ENCODE measurements at places on chromosomes 13 and 19. TPM values are rescaled to one million over a fixed set of nuclear protein-coding genes. Genes with fewer than 3 reads are reported as not detected.

DNA sequence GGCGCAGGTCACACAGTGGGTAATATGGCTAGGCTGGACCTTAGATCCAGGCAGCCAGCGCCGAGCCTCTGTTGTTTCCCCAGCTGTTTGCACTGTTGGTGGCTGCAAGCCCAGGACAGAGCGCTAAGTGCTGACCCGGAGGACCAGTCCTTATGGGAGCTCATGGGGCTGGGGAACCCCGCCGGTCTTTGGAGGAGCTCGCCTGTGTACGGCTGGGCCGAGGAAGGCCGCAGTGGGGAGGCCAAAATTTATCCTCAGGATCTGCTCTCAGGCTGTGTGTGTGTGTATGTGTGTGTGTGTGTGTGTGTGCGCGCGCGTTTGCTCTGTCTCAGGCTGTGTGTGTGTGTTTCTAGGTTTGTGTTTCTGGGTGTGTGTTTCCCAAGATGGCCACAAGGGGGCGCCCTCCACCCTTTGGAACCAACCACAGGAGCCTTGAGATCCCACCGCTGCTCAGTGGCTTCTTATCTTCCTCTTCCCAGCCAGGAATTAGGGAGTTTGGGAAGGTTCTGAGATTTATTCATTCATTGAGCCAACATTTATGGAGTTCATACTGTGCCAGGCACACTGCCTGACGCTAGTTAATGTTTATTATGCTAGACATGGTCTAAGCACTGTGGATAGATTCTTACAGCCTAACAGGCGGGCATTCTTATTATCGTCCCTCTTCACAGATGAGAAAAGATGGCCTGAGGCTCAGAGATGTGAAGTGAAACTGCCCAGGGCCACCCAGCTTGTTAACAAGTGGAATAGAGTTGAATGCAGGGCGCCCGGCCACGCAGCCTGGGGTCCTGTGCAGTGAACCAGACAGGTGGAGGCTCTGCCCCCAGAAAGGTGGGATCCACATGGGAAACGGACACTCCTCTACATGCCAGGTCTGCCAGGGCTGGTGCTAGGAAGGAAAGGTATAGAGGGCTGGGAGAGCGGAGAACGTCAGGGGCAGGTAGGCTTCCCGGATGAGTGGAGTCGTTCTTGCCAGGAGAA, 13.0 kb downstream of the PGLYRP1 start:
- peak; percentile 64 for DNase-seq

DNA sequence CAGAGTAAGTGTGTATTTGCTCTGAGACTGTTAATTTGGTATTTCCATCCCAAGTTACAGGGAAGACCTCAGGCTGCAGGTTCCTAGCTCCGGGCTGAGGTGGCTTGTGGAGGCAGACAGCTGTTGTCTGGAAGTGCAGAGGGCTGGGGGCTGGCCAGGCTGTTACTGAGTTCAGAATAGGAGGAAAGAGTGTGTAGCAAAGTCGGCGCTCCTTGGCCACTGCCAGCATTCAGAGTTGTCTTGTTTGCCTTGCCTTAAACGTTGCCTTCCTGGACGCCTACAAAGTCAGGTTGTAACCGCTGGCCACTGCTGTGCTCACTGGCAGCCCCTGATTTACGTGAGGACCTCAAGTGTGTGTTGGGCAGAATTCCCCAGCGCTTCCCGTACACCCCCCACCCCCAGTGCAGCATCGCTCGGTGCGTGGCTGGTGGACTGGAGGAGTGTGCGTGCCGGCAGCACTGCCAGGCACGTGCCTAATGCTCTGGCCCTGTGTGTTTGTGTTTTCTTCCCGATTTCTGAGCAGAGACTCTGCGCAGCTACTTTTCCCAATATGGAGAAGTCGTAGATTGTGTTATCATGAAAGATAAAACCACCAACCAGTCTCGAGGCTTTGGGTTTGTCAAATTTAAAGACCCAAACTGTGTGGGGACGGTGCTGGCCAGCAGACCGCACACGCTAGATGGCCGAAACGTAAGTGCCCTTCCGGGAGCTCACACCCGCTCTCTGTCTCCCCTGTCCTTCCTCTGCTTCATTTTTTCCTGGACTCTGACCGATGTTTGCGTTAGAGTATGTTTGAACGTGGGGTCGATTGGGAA, 10.5 kb downstream of the DAZAP1 start:
- DNase-seq, result no peak

- no peak for DNase-seq
Measured at GRCh38 chr13:99275093-99275469, 16.9 kb upstream of the GPR18 start.

DNA sequence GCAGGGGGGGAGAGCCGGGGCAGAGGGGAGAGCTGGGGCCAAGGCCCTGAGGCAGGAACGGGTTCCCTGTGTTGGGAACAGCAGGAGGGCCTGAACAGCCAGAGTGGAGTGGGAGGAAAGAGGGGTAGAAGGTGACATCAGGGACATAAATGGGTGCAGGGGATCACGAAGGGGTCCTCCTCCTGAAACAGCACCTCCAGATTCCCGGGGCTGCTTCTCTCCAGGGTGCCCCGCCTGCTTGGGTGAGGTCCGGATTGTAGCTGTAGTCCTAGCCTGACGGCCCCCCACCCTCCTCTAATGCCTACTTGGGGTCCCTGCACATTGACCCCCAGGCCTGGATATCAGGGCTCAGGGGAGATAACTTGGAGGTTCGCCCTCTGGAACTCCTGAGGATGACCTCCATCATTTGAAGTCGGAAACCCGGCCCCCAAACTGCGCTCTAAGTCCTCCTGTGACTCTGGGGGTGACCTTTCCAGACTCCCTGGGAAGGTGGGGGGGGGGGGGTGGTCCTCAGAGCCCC, 473 bp upstream of the SCN1B start:
- DNase-seq, result no peak

DNA sequence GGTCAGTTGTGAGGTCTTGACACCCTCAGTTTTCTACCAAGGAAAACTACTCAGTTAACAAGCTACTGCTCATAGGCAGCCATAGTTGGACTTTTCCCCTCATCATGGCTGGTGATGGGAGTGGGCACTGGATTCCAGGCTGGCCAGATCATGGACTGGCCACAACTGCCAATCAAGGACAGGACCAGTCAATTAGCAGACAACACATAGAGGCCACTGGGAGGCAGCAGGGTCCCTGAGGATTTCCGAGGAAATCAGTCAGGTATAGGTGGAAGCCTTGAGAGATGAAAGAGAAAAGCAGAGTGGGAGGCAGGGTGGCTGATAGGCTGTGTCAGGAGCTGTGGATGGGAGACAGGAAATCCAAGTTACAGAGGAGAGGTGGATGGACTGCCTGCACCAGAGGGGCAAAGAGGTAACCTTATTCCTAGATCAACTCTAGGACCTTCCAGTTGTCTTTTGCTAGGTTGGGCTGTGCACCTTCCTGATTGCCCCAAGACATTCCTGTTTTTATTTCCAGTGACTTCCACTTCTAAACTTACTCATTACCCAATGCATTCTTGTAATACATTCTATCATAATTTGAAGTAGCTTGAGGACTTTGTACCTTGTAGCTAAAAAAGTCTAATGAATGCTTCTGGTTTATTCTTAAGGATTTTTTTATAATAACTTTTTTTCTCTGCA, 361.8 kb downstream of the KCNRG start:
- no peak for DNase-seq

DNA sequence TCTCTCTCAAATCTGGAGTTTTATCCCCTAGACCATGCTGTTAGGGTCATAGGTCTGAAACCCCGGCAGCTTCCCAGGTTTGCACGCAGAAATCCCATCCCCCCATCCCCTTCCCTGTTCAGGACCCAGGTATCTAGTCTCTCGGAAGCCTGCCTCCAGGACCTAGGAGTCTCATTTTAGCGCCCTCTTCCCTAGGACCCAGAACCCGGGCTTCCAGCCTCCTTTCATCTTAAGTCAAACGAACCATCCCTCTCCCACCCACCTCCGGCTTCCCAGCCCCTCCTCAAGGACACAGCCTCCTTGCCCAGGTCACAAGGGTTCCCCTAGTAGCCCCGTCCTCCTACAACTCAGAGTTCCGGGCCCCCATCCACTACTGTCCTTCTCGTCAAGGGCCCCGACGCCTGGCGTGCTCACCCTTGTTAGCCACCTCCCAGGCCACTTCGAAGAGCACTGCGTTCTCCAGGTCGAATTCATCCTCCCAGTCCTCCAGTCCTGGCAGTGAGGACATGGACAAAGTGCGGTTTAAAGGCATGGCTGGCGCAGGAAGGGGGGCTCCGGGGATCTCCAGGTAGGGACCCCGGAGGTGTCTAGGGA, 431 bp downstream of the GYS1 start:
- no peak for DNase-seq

DNA sequence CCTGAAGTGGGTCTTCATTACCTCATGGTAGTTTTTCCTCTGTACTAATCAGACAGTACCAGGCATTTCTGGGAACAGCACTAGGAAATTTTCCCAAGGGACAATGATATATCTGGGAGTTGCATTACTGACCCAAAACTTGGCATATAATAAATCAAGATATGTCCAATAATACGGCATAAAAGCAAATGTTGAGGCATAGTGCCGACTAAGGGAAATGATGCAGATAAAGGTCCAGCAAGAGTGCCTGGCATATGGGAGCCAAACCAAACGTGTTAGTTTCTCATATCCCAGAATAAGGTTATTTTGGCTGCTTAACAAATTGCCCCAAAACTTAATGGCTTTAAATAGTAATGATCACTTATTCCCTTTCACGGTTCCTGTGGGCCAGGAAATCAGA, 12.1 kb upstream of the TDRD3 start:
- no peak for DNase-seq

DNA sequence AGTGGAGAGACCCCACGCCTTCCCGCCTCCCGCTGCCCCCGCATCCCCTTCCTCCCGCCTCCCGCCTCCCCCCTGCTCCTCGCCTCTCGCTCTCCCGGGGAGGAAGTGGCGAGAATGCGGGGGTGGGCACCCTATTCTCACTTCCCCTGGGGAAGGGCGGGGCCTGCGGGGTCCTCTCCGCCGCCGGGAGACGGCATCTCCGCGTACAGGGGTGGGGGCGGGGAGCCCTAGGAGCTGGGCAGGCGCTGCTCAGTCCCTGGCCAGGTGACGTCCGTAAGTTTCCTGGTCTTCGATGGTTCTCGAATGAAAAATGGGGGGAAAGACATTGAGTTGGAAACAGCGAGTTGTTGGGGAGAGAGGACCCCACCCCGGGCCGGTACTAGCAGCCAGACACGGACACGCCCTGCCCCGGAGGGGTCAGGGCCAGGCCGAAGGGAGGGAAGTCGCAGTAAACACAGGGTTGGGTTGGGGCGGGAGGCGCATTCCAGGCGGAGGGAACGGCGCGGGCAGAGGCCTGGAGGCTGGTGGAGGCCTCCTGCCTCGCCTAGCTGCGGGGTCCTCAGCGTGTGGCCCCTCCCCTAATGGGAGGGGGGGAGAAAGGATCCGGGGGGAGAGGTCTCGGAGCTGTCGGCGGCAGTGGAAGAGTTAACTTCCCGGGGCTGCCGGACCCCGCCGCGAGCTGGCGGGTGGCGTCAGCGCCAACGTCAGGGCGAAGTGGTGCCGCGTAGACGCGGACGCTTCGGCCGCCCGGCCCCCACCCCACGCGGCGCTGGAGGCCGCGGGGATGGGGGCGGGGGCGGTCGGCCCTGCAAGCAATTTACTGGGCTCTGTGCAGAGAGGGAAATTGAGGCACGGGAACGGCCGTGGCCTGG, 10.4 kb upstream of the JUND start:
- DNase-seq, result peak; percentile 95

GRCh38 chr13:21355304-21355703, 103.8 kb downstream of the ZDHHC20 start:
- no peak for DNase-seq

- DNase-seq, result no peak
Measured at GRCh38 chr13:22793598-22794134, 387.1 kb upstream of the SGCG start.

GRCh38 chr13:69948016-69948415, 159.6 kb upstream of the ATXN8OS start:
- no peak for DNase-seq

- no peak for DNase-seq
Measured at GRCh38 chr19:51799774-51800472, 5.0 kb downstream of the FPR3 start.

- no peak for DNase-seq
Measured at GRCh38 chr13:29730253-29730652, 120.2 kb downstream of the UBL3 start.

GRCh38 chr19:51024924-51025323, 1.5 kb downstream of the KLK11 start:
- no peak for DNase-seq

DNA sequence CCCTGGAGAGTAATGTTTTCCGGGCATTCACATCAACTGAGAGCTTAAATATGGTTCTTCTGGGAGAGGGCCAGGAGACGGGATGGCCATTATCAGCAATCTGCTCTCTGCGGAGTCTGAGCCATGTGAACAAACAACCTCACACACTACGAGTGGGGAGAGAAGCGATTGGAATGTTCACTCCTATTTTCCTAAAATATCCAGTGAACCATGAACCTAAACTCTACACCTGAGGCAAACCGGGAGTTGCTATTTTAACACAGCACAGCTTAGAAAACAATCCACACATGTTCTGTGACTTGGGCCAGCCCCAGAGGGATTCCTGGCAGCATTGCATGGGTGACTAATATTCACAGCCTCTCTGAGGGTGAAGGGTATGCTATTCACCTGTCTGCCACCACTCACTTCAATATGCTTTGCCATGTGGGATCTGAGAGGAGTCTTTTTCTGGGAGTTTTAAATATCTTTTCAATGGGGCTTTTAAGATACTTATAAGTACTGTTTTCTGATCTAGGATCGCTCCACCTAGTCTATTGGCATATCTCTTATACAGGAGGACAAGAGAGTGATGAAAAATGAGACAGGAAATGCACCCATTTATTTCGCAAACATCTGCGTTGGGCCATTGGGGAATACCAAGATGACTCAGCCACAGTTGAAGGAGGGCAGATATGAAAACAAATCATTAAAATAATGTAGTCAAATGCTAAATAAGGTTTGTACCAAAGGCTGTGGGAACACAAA, 72.6 kb upstream of the SERP2 start:
- peak; percentile 49 for DNase-seq

Gene SOHLH2
- polyA plus RNA-seq, result 4.8 TPM

Gene NKG7
- 5.1 TPM for polyA plus RNA-seq

Gene PALM
- polyA plus RNA-seq, result 40.3 TPM

Gene DUS3L
- 17.7 TPM for polyA plus RNA-seq

Gene ZNF600
- 7.9 TPM for polyA plus RNA-seq

Gene PEAK3
- 0.09 TPM for polyA plus RNA-seq

Gene ZNF99
- polyA plus RNA-seq, result 0.25 TPM

Gene MLLT1
- polyA plus RNA-seq, result 87.8 TPM

Gene ZNF613
- 14.5 TPM for polyA plus RNA-seq

Gene CEACAM7
- 0.11 TPM for polyA plus RNA-seq
